ENCODE measurements at places on chromosomes 11 and 22.
A peak's percentile ranks its signal among the peaks of the same experiment; 100 is the strongest.

DNA sequence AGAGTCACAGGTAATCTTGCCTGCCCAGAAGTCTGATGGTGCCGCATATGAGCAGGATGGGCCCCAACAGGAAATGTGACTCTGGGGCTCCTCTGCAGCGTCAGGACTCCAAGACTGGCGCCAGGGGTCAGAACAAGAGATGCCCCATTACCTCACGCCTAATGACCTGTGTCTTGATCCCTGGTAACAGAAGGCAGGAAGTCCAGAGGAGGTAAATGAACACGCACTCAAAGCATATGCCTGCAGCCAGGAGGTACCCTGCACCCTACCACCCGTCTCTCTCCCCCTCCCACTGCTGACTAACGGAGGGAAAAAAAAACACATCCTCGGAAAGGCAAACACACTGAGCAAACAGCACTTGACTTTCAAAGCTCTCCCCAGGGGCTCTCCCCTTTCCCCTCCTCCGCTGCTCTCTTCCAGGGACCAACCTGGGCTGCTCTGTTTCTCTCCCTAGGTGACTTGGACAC is 37.3 kb downstream of the ABCC8 start:
- no peak for DNase-seq

DNA sequence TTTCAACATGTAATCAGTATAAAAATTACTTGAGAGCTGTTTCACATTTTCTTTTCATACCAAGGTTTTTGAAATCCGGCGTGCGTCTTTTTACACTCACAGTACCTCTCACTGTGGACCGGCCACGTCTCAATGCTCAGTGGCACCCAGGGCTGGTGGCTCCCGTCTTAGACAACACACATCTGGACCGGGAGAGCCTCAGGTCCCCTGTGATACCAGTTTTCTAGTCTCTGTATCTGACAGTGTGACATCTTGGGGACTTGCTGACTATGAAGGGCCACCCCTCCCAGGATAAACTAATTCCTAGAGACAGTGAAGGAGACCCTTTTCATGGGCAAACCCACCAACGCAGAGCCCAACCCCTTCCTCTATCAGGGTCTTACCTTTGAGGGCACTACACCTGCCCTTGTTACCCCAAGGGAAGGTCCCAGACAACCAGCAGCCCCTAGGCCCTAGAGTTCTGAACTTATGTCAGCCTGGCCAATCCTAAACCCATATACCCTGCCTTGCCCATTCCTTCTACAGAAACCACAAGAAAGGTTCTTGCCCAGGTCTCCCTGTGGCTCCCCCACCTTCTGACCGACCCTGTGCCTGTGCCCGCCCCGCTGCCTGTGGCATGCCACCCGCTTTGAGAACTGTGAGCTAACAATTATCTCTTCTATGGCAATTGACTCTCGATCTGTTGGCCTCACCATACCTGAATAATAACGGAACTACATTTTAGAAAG is 6.1 kb upstream of the ASCL2 start:
- no peak for DNase-seq

- DNase-seq: no peak
These were observed 2.6 kb downstream of the LIPT2 start for GRCh38 chr11:74490941-74491340.

GRCh38 chr11:127574478-127574877 is 573.9 kb upstream of the KIRREL3 start:
- DNase-seq: no peak

DNA sequence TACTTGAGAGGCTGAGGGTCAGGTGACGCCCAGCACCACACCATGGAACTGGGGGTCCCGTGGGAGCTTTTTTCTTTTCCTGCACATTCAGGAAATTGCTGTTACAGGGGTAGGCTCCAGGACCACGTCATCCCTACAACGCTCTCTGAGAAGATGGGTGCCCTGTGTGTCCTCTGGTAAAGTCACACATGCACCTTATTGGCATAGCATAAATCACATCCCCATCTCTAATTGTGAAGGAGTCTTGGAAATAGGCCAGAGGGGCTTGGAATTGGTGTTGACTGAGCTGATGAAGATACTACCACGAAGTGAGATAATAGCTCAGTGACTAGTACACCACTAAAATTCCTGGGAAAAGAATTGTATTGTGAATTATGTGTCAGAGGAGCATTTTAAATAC is 57.6 kb downstream of the TNRC6B start:
- no peak for DNase-seq

DNA sequence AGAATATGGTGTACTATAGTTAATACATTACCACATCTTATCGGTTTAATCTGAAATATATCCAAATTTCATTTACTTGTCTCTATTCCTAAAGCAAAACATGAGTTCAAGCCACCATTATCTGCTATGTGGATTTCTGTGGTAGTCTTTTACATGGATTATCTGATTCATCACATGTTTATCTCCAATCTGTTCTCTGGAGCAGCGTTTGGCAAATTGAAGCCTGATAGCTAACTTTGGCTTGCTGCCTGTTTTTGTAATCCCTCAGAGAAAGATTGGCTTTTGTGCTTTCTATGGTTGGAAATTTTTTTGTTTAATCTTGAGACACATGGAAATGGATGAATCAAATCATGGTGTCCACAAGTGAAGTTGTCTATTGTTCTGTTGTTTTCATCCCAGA is 274.3 kb downstream of the JRKL start:
- DNase-seq: no peak

DNA sequence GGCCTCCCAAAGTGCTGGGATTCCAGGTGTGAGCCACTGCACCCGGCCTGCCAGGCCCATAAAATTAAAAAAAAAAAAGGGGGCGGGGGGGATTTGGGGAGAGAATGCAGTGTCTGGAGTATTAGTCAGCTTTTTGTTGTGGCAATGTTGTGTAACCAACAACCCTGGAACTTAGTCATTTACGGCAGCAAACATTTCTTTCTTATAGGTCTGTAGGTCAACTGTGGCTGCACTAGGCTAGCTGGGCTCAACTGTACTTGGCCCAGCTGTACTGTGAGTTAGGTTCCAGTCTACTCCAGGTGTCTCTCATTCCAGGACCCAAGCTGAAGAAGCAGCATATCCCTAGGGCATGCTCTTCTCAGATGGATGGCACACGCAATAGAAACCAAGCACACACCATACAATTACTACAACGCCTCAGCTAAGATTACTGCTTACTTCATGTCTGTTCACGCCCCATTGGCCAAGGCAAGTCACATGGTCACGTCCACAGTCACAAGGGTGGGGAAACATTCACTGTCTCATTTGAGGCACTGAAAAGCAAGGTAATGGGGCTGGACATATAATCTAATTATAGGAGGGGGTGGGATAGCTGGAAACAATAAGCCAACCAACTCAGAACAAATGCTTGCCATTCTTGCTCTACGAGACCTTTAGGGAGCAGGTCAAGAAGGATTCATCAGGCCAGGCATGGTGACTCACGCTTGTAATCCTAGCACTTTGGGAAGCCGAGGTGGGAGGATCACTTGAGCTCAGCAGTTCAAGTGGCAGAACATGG is 10.4 kb upstream of the SPINDOC start:
- no peak for DNase-seq

- no peak for DNase-seq
These were observed 193.0 kb downstream of the MSANTD4 start for GRCh38 chr11:105829084-105829483.

- DNase-seq: no peak
These were observed 152.2 kb downstream of the SPATA19 start for GRCh38 chr11:133693110-133693509.

DNA sequence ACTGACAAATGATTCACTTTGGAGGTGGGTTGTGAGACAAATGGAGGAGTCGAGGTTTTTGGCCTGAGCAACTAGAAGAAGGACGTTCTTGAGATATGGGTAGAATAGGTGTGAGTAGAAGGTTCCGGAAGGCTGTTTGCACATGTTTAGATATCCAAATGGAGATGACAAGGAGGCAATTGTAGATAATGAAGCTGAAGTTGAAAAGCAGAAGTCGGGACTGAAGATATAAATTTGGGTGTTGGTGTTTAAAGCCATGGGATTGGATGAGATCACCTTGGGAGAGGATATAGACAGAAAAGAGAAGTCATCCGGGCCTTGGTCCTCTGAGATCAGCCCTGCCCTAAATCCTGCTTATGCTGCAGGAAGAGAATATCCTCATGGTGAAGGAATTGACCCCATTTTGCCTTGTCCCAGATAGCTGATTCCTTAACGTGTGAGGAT is 75.5 kb upstream of the CD44 start:
- no peak for DNase-seq

DNA sequence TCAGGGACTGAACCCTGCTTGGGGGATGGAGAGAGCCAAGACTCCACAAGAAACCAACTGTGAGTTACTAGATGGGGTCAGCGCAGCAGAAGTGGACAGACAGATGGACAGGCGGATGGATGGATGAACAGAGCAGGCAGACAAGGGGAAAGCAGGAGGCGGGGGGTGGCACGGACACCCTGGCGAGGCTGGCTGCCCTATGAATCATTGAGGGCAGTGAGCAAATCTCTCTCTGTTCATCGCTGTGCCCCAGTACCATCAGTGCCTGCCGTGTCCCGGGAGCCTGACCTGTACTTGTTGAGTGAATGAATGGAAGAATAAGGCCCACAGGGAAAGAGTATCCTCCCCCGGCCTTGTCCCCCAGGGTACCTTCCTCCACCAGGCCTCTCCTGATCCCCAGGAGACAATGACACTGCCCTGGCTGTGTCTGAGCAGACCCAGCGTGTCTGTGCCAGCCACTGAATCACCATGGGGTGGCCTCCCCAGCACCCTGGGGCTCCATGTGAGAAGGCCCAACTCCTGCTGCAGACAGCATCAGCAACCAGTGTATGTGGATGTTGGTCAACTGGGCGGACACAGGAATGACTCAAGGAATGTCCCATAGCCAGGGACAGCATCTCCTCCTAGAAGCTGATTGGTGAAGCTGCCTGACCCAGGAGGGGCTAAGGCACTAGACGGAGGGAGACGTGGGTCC is 5.1 kb upstream of the KLHL35 start:
- DNase-seq: no peak

GRCh38 chr11:67111261-67111660 is 7.8 kb upstream of the KDM2A start:
- DNase-seq: no peak

DNA sequence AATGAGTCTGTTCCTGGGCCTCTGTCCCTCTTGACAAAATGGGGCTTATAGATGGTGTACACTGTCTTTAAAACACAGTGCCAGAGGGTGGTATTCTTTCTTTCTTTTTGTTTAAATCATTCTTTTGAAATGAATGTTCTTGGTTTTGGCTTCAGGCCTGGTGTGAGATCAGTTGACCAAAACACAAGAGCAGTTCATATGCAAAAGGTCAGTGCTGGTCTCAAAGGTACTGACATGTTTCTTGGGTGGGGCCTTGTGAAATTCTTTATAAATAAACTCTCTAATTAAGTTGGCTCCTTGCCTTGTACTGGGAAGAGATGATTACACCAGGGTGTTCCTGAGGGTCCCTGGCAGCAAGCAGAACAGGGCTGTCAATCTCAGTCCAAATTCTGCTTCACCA is 110.0 kb downstream of the FBXO7 start:
- no peak for DNase-seq

DNA sequence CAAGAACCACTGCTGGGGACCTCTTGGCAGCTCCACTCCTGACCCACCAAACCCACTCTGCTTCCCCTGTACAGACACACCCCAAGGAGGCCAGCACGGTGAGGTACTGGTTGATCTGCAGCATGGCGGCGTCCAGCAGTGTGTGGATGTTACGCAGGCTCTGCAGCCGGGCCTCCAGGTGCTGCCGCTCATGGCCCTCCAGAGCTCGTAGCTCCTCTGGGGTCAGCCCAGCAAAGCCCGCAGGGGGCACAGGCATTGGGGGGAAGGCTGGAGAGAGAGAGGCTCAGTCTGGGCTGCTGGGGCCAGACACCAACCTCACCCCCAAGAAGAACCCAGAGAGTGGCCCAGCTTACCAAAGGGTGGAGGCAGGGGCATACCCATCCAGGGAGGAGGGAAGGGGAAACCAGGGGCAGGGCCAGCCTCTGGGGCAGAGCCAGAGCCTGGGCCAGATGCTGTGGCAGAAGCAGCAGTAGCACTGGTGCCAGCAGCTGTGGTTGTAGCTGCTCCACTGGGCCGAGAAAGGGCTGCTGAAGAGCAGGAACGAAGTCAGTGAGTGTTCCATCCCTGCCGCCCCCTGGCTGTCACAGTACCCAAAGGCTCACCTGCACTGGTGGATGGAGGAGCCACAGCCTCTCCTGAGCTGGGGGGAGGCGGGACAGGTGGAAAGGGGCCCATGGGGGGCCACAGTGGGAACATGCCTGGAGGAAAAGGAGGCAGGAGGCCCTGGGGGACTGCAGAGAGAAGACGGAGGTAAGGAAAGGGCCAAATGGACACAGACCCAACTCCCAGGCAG is 4.5 kb downstream of the SYVN1 start:
- no peak for DNase-seq

- peak; percentile 70 for DNase-seq
These were observed 43.2 kb downstream of the NEU3 start for GRCh38 chr11:75031771-75032549.

- no peak for DNase-seq
These were observed 19.4 kb downstream of the NELL1 start for GRCh38 chr11:20688761-20689160.

GRCh38 chr11:117809236-117810055 is 12.4 kb upstream of the DSCAML1 start:
- no peak for DNase-seq

- DNase-seq: no peak
These were observed 154.3 kb upstream of the B3GAT1 start for GRCh38 chr11:134566311-134566710.

- no peak for DNase-seq
These were observed 53.5 kb downstream of the MYH9 start for GRCh38 chr22:36334081-36334820.

DNA sequence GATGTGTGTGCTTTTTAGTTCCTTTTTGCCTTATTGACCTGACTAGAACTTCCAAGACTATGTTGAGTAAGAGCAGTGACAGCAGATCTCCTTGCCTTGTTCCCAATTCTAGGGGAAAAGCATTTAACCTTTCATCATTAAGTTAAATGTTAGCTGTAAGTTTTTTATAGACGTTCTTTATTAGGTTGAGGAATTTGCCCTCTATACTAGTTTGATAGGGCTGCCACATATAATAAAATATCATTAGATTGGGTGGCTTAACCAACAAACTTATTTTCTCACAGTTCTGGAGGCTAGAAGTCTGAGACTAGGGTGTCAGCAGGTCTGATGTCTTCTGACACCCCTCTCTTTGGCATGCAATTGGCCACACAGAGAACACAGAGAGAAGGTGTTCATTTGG is 32.6 kb upstream of the B3GNT6 start:
- DNase-seq: no peak

DNA sequence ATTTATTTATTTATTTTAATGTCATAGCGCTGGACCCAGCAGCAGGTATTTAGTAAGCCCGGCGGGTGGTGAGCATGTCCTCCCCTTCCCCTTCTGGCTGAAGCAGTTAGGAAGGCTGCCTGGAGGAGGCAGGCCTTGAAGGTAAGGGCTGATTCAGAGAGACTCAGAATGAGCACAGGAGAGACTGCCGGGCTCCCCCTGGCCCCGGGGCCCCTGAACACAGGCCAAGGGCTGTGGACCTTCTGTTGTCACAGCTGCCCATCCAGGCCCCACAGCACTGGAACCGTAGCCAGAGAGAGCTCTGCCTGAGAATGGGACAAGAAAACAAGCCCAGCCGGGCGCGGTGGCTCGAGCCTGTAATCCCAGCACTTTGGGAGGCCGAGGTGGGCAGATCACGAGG is 52.8 kb downstream of the KCNJ4 start:
- DNase-seq: no peak

Measured in stimulated activated CD8-positive, alpha-beta memory T cell treated with anti-CD3 and anti-CD28 coated beads, Interleukin-2, amount 100 ng/mL, for 48 hours (primary cell).